ENCODE measurements at places on chromosomes 12 and 14.

- no peak for DNase-seq
These were observed 825.2 kb downstream of the AACS start for GRCh38 chr12:125890366-125890905.

DNA sequence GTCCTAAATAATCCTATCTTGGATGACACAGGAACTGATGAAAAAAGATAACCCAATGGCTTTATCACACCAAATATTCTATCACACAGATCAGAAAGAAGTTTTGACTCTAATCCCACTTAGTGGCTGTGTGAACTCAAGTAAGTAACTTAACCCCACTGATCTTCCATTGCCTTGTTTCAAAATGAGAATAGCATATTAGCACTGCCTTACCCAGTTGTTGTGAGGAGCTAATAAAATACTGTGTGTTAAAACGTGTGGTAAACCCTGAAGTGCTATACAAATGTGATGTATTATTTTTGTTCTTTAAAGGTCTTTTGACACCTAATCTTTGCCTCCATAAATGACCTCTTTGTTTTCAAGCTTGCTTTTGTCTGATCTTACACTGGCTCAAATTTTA, 60.9 kb upstream of the ARID2 start:
- peak; percentile 9 for DNase-seq

GRCh38 chr12:11744410-11744801, 94.9 kb downstream of the ETV6 start:
- DNase-seq = no peak

DNA sequence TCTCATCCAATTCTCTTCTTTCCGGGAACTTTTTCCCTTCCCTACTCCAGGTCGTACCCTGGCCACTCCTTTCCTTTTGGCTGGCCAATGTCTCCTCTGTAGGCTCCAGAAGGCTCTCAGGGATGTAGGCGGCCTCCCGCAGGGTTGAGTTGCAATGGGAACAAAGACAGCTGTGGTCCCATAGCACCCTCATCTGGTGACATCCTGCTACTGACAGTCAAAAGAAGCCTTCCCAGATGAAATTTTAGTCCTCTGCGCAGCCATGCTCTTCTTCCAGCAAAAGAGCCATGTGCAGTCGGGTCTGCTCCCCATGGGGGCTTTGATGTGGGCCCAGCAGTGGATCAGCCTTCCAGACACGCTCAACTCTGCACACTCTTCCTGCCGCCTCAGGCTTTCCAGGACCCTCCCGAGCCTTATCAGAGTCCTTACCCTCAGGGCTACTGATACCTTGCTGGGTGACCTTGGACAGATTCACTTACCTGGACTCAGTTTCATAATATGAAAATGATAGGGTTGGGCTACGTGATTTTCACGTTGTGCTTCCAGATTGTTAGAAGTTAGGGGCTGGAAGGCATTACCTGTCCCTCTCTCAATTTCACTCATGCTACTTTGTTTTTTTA, 5.5 kb upstream of the CELA1 start:
- DNase-seq = peak; percentile 57

DNA sequence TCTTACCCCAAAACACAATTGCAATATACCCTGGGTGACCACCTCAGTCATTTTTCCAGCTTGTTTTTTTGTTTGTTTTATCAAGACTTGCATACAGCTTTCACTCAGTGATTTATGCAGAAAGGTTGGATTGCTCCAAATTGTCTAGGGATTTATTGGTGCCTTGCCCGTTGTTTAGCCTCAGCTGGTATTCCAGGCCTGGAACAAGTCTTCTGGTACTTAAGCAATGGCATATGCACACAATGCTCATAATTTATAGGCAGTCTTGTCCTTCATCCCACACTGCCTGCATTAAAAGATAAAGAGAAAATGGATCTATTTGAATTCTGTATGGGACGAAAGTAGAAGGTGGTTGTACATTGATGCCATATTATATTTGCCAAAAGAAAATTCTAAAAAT, 392.5 kb downstream of the ADAMTS20 start:
- DNase-seq = no peak

DNA sequence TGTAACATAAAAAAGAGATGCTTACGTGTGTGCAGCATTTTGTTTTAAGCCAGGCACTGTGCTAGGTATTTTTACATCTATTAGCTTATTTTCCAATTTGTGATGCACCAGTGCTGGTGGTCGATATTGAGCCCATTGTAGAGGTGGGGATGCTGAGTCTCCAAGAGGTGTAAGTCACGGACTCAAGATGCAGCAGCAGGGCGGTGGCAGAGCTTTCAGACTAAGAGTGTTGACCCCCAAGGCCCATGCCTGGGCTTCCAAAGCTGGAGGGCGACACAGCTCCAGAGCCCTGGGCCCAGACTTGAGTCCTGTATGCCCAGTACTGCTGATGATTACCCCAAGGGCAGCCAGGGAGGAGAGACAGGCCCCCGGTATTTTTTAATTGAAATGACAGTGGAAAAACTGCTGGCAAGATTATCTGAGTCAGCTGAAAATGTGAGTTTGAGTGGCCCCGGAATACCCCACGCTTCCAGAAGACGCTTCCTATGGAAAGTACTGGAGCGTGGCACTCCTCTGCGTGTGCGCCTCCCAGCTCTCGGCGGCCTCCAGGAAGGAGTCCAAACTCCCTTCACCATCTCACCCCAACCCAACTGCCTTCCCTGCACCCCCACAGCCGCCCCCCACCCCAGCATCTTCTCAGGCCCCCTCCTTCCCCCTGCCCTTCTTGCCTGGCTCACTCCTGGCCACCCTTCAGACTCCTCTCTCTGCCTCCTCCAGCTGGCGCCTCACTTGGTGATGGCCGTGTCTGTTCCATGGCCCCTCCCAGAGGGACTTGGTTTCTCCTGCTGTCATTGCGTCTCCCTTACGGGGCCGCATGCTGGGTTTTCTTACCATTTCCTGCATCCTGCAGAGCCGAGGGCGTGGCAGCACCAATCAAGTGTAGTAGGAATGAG, 40.7 kb downstream of the ELK3 start:
- DNase-seq = no peak

All from hematopoietic multipotent progenitor cell treated with erythropoietin and hydrocortisone succinate and interleukin-3 and kit ligand, for 8 days (in vitro differentiated cells).